Stimulated activated CD8-positive, alpha-beta memory T cell treated with anti-CD3 and anti-CD28 coated beads, Interleukin-4, amount 100 ng/mL, for 48 hours (primary cell): ENCODE measurements at places on chromosomes 6 and 20.

GRCh38 chr20:47137231-47137870 lies 219.1 kb downstream of the ZMYND8 start:
- no peak for DNase-seq

DNA sequence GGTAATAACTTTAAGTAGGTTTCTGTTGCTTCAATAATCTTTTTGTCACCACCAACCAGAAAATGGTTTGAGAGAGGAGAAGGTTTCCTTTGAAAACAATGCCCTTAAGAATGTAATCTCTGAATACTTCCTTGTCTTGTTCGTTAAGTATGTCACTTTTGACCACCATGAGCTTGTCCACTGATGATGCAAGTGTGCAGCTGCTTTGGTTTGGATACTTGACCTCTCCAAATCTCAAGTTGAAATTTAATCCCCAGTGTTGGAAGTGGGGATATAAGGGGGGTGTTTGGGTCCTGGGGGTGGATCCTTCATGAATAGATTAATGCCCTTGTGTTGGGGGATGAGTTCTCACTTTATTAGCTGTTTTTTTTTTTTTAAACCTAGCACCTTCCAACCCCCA lies 985.4 kb downstream of the EPHA7 start:
- no peak for DNase-seq

DNA sequence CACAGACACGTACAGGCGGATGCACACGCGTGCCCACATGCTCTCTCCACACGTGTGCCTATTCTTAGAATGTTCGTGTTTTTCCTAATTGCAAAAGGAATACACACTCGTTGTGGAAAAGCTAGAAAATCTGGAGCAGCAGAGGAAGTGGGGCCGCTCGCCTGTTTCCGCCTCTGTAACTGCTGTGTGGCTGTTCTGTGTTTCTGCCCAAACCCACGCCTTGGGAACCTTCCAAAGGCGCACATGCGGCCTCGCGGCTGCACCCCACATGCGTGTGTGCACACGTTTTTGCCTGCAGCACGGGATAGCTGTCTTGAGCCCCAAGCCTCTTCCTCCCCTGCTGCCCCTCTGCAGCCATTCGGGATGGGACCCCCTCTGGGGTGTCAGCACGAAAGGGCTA lies 12.2 kb downstream of the SLC17A9 start:
- no peak for DNase-seq

- DNase-seq = no peak
Measured at GRCh38 chr6:53956068-53956711, 155.1 kb upstream of the MLIP start.

DNA sequence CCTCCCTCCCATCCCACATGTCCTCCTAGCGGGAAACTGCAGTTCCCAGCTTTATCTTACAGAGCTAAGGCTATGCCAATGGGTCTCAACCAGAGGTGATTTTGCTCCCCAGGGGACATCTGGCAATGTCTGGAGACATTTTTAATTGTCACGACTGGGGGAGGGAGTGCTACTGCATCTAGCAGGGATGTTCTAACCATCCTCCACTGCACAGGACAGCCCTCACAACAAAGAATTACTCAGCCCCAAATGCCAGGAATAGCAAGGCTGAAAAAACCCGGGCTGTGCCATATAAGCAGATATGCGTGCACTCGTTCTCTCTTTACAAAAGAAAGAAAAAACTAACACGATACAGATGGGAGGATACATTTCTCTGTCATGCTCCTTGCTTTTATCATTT lies 8.5 kb downstream of the MRPS18A start:
- DNase-seq = no peak
